ENCODE measurements at places on chromosomes 4 and X.
A peak's percentile ranks its signal among the peaks of the same experiment; 100 is the strongest.

DNA sequence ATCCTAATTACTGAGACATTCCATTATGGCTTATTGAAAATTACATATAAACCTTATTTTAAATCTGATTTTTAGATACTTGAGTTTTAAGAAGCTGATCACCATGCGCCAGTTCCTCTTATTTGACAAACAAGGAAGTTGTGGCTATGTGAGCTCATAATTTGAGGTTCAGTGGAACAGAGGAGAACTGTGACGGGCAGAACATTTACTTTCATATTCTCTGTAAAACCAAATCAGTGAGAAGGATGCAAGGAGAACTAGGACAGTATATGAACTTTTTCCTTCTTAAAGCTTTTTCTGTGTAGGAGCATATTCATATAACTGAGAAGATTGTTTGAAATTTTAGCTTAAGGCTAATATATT lies 25.3 kb downstream of the STIM2 start:
- DNase-seq = no peak

GRCh38 chr4:16439768-16440167 lies 213.5 kb upstream of the TAPT1 start:
- peak; percentile 54 for DNase-seq

- DNase-seq = no peak
These were observed 826.2 kb downstream of the TECRL start for GRCh38 chr4:63583007-63583406.

GRCh38 chrX:109958266-109958665 lies 44.6 kb upstream of the TMEM164 start:
- DNase-seq = no peak

Measured in right forelimb (tissue), 1 donor.